GM23248 (cell line): ENCODE measurements at places on chromosomes 5 and 9. TPM values are rescaled to one million over a fixed set of nuclear protein-coding genes. Genes with fewer than 3 reads are reported as not detected.

- H3K27me3 ChIP-seq = peaks cover 63% of the 10 kb centered on the region
- no peaks in the 10 kb centered on the region for H3K4me1 ChIP-seq
- no peaks in the 10 kb centered on the region for H3K36me3 ChIP-seq
- peak; percentile 8 for DNase-seq
Observed at GRCh38 chr5:127184851-127185250, 105.7 kb upstream of the MEGF10 start.

DNA sequence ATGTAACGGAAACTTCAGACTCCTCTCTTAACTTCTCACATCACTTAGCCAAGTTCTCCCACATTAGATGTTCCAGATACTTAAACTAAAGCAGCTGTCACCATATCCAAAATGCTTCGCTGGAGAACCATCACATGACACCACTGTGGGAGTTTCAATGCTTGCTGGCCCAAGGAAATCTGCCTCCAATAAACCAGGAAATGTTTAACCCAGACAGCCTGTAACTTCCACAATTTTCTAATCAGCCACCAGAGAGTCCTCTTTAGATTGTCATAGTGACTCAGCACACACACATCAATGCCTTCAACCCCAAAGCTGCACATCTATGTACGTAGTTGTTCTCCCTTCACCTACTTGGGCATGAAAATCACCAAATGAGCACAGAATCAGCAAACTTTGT, 118.7 kb downstream of the LPAR1 start:
- H3K4me1 ChIP-seq = peaks cover 48% of the 10 kb centered on the region
- H3K27me3 ChIP-seq = no peaks in the 10 kb centered on the region
- H3K27ac ChIP-seq = peak overlapping the region; percentile 94
- peak overlapping the region; percentile 35 for H3K4me3 ChIP-seq
- peak; percentile 90 for DNase-seq

DNA sequence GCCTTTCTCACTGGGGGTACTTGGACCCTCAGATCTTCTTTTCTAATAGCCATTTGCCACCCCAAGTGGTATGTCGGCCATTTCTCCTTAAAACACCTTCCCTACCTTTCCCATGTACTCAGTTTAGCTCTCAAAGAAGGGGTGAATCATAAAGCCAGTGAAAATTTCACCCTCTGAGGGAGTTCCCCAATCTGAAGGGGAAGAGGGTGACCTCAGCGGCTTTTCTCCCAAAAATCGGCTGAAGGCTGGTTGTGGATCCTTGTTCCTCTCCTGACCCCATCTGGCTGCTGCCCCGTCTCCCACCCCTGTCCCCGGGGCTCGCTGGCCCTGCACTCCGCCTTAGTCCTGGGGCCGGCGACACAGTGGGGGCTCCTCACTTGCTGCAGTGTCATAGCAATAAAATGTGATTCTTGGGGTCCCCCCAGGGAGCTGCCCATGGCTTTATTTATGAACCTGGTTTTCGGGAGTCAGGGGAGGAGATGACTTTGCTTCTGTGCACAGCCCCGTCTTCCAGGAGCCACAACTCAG, 17.3 kb upstream of the LTC4S start:
- H3K27ac ChIP-seq = no peak overlapping the region
- peaks cover 34% of the 10 kb centered on the region; the same call in 1 of the 2 replicates for H3K36me3 ChIP-seq
- no peak for DNase-seq
- H3K27me3 ChIP-seq = no peaks in the 10 kb centered on the region
- no peaks in the 10 kb centered on the region for H3K4me1 ChIP-seq

GRCh38 chr9:121285835-121286687, 18.1 kb downstream of the GSN start:
- H3K27ac ChIP-seq = peak overlapping the region; percentile 99
- H3K4me3 ChIP-seq = peak overlapping the region; percentile 60; the same call in 1 of the 2 replicates
- no peaks in the 10 kb centered on the region for H3K27me3 ChIP-seq
- H3K4me1 ChIP-seq = peaks cover 73% of the 10 kb centered on the region
- peak; percentile 86 for DNase-seq
- H3K36me3 ChIP-seq = no peaks in the 10 kb centered on the region

DNA sequence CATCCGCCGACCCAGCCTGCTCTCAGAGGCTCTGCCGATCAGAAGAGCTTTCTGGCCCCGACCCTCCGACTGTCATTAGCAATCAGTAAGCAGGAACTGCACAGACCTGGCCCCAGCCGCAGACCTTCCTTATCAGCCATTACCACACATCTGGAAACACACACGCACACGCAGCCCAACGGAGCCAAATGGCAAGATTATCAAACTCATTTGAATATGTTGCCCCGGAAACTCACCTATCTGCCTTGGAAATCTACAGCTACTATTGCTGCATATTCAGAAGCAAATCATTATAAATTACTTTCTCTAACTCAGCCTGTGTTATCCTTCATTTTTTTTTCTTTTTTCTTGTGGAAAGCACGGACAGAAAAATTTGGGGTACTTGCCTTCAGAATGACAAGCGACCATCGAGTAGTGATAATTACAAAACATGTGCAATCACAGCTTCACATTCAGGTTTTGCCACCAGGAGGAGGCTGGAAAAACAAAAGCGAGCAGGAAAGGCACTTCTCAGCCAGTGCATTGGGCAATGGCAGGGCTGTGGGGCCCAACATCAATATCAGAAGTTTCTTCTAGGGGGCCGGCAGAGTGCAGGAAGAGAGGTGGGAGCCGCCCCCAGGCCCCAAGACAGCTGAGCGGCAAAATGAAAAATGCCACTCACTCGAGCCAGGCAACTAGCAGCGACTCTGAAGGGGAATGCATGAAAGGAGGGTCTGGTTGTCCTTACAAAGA, 122.3 kb downstream of the VAV2 start:
- no peaks in the 10 kb centered on the region for H3K27me3 ChIP-seq
- H3K4me1 ChIP-seq = peaks cover 14% of the 10 kb centered on the region; the same call in 1 of the 2 replicates
- H3K36me3 ChIP-seq = no peaks in the 10 kb centered on the region
- H3K4me3 ChIP-seq = no peak overlapping the region
- H3K27ac ChIP-seq = no peak overlapping the region

GRCh38 chr5:96114736-96115135, 153.1 kb upstream of the ELL2 start:
- H3K4me3 ChIP-seq = no peak overlapping the region
- H3K4me1 ChIP-seq = peaks cover 44% of the 10 kb centered on the region
- no peaks in the 10 kb centered on the region for H3K27me3 ChIP-seq
- H3K27ac ChIP-seq = peak overlapping the region; percentile 25; the same call in 1 of the 2 replicates
- DNase-seq = peak; percentile 61
- no peaks in the 10 kb centered on the region for H3K36me3 ChIP-seq

HSD17B3 gene
- not detected in 2 replicates for total RNA-seq

SLC36A1 gene
- 10.1 and 13.4 TPM in 2 replicates for total RNA-seq

PLAC8L1 gene
- 2.3 TPM in 1 of 2 replicates, not detected in the other for total RNA-seq
